ENCODE measurements at places on chromosomes 6 and 20.

- no peak for DNase-seq
Observed at GRCh38 chr6:35356391-35356790, 14.0 kb downstream of the PPARD start.

GRCh38 chr6:45417436-45417835 lies 39.7 kb upstream of the SUPT3H start:
- DNase-seq: no peak

DNA sequence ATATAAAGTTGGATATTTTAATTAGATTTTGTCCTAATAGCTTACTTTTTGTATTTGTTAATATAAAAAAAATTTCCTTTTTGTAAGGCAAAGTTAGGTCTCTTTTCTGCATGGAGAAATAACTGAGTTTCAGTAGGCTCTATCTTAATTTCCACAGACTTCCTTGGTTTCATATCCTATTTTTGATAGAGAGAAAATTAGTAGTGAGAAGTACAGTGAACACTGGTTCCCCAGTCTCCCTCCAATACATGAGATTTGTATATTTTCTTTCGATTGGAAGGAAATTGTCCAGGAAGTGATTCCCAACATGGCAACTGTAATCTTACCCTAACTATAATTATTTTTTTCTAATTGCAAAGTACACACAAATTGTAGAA lies 26.4 kb downstream of the TRIM27 start:
- no peak for DNase-seq

- peak; percentile 56 for DNase-seq
Observed at GRCh38 chr20:23049201-23050075, at the start of gene THBD. THBD (minus strand) TSS chr20:23049672; CDS start chr20:23049504, 168 bp downstream.

- DNase-seq: peak; percentile 57
Observed at GRCh38 chr6:26383624-26384417, 913 bp downstream of the BTN2A2 start.

DNA sequence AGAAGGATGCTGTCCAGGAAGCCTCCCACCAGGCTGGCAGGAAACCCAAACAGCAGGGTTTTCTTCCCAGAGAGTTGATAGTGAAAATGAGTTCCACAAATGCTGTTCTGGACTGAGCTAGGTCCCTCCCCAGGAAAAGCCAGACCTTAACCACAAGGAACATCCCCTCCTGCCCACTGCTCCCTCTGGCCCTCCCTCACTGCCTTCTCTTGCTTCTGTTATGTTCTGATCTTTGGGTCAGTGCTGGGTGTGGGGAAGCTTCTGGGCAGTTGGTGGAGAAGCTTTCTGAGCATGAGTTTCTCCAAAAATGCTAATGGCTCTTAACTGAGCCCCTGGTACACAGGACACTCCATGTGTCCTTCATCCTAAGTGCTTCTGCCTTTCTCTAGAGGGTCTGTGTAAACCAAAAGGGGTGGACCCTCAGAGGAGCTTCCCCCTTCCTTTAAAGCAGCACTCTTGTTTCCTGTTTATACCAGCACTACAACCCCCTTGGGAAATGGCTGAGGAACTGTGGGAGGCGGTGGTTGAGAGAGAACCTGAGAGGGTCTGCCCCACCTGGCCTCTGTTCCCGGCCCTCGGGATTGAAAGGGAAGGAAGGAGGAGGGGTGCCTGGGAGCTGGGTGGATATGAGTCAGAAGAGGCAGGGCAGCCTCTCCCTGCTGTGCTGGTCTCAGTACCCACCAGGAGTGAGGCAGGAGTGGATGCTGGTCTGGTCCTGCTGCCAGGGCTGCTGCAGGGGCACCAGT lies 42.0 kb downstream of the CDS2 start:
- DNase-seq: peak; percentile 52

GRCh38 chr6:111741177-111741952 lies 131.9 kb downstream of the FYN start:
- no peak for DNase-seq

GRCh38 chr6:91273729-91274128 lies 686.9 kb upstream of the MAP3K7 start:
- DNase-seq: no peak

DNA sequence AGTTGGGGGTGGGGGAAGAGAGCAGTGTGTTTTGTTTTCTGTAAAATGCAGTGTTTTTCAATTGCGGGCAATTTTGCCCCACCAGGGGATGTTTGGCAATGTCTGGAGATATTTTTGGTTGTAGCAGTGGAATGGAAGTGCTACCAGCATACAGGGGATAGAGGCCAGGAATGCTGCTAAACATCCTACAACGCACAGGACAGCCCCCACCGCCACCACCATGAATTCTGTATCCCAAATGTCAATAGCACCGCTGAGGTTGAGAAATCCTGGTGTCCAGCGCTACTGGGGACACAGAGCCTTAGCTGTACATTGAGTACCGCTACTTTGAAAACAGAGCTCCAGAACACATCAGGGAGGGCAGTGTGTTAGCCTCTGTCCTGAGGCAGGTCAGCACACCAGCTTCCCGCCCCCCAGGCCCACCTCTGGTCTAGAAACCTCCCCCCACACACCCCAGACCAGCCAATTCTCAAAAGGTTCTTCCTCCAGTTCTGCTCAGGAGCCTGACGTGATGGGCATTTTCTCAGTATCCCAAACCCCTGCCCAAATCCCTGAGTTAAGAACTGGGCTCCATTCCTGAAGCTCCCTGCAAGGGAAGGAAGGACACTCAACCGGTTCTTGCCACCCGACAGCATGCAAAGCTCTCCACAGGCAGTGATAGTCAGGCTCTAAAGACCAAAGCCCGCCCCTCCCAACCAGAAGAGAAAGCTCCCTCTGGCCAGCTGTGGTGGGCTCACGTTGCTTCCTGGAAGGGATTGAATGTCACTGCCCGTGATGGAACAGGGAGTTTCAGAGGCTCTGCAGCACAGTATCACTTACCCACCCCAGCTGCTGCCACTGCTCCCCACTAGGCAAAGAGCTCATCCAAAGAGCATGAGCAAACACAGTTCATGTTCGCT lies 321.5 kb upstream of the JARID2 start:
- no peak for DNase-seq

- DNase-seq: no peak
Observed at GRCh38 chr6:151549790-151550189, 56.0 kb downstream of the CCDC170 start.

DNA sequence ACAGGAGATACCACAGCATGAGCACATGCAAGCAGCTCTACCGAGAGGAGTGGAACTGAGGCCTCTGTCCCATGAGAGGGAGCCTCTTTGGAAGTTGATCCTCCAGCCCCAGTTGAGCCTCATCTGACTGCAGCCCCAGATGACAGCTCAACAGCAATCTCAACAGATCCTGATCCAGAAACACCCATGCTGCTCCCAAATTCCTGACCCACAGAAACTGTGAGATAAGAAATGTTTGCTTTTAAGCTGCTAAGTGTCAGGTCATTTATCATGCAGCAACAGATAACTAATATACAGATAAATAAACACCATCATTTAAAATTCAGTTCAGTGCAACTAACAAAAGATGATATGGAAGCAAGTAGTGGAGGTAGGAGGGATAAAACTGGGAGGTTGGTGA lies 4.8 kb upstream of the ARFGEF2 start:
- DNase-seq: no peak

- DNase-seq: no peak
Observed at GRCh38 chr20:53037621-53038020, 65.5 kb downstream of the TSHZ2 start.

- no peak for DNase-seq
Observed at GRCh38 chr20:53208110-53208832, 236.1 kb downstream of the TSHZ2 start.

- DNase-seq: peak; percentile 94
Observed at GRCh38 chr20:50224531-50225255, 34.1 kb downstream of the CEBPB start.

DNA sequence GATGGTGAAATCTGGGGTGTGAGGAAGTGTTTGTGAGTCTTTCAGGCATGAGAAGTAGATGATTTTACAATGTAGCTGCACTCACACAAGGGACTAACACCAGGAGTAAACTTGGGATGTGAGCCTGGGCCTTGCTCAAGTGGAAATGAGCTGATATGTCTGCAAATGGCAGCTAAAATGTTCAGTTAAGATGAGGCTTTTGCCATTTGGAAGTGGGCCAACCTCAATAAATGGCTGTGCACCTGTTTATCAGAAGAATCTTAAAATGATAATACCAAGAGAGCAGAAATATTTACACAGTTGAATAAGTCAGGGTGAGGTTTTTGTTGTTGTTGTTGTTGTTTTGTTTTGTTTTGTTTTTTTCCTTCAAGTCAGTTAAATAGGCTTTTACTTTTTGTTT lies 25.7 kb upstream of the KLHL31 start:
- no peak for DNase-seq

DNA sequence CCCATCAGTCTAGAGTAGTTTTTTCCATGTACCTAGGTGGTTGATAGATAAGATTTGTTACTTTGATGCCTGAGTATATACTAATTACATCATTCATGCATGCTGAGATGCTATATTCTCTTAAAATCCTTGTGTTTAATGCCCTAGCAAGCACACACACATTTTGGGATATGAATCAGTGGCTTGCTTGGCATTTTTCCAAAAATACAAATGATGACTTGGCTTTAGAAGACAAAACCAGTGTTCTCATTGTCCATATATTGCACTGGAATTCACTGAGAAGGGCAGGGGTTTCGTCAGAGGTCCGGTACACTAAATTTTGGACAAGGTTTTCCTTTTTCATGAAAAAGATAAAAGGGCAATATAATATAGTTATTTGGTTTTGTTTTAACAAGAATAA lies 24.9 kb downstream of the GTPBP2 start:
- DNase-seq: peak; percentile 89

- peak; percentile 52 for DNase-seq
Observed at GRCh38 chr20:13221673-13222318, 722 bp downstream of the ISM1 start.

GRCh38 chr6:139497345-139497961 lies 123.0 kb upstream of the CITED2 start:
- no peak for DNase-seq

- no peak for DNase-seq
Observed at GRCh38 chr6:16762268-16762549, 949 bp upstream of the ATXN1 start.

DNA sequence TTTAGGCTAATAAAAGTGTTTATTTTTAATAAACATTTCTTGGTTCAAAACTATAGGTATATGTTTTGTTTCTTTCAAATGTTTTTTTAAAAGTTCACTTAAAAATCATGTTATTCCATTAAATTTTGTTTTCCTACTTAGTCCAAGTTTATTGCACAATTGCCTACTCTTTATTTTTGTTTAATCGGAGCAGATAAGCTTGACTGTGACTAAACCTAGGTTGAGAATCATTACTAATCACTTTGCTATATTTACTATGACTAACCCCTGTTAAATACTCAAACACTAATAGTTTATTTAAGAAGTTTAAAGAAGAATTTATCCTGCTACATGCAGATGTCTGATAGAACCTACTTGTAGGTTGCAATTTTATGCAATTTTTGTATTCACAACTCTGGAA lies 18.8 kb downstream of the MAP3K4 start:
- peak; percentile 67 for DNase-seq

DNA sequence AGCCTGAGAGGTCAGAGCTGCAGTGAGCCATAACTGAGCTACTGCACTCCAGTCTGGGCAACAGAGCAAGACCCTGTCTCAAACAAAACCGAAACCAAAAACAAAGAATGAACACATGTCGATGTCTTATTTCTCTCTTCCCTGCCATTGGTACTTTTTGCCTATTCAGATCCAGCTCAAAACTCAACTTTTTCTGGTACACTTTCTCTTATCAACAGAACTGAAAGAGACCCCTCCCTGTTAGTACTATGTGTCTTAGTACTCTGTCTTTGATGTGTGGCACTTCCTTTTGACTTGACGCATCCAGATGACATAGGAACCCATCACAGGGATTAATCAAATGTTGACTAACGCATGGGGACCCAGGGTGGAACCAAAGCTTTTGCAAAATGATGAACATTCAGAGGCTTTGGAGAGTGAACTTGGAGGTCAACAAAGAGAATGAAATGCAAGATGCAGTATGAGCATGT lies 44.8 kb downstream of the AKAP12 start:
- DNase-seq: no peak

DNA sequence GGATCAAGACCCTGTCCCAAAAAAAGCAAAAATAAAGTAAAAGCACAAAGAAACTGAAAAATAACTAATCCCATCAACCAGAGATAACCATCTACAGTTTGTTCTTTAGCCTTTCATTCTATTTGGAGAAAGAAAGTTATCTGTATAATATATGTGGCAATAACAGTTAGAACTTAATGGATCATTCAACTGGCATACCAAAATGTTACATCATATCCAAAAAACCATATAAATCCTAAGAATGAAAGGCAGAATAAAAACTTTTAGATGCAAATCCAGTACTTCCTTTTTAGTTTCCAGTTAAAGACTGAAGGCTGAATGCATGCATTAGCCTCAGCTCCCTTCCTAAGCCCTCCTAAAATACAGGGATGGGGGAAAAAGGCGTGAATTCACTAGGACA lies 25.2 kb downstream of the ILRUN start:
- peak; percentile 40 for DNase-seq

GRCh38 chr20:23446505-23446904 lies 6.2 kb downstream of the CST11 start:
- DNase-seq: peak; percentile 61

- no peak for DNase-seq
Observed at GRCh38 chr6:12355354-12355753, 65.2 kb downstream of the EDN1 start.

DNA sequence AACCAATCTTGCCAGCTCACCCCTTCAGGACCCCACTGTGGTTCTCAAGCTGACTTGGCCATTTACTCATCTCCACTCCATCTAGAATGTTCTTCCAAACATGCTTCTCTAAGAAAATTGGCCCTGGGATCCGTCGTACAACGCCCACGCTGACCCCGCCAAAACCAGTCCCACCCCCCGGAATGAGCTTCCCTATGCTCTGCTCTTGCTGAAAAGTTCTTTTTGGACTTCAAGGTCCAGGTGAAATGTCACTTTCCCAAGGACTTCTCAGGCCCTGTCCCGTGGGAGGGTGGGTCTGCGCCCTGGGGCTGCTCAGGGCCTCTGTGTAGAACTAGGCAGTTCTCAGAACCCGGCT lies 9.9 kb downstream of the NOL4L start:
- no peak for DNase-seq
